ENCODE measurements at places on chromosomes 4 and X.

GRCh38 chr4:147192679-147193078, 247.0 kb upstream of the TTC29 start:
- no peak for DNase-seq

DNA sequence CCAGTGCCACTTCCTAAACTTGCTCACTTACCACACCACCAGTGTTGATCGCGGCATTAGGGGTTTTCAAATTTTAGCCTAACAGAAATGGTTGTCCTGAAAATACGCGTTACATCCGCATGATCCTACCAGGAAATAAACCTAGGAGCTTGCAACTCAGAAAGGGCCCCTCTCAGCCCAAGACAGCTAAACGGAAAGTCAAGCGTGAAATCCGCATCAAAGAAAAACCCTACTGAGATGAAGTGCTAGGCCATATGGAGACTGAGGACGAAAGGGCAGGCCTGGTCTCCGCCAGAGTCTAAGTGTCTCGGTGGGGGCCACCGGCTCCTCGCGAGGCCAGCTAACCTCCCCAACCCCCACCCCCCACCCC, 626 bp downstream of the YTHDC1 start:
- no peak for DNase-seq

GRCh38 chrX:135596495-135596894, 76.0 kb downstream of the INTS6L start:
- peak; percentile 11 for DNase-seq

DNA sequence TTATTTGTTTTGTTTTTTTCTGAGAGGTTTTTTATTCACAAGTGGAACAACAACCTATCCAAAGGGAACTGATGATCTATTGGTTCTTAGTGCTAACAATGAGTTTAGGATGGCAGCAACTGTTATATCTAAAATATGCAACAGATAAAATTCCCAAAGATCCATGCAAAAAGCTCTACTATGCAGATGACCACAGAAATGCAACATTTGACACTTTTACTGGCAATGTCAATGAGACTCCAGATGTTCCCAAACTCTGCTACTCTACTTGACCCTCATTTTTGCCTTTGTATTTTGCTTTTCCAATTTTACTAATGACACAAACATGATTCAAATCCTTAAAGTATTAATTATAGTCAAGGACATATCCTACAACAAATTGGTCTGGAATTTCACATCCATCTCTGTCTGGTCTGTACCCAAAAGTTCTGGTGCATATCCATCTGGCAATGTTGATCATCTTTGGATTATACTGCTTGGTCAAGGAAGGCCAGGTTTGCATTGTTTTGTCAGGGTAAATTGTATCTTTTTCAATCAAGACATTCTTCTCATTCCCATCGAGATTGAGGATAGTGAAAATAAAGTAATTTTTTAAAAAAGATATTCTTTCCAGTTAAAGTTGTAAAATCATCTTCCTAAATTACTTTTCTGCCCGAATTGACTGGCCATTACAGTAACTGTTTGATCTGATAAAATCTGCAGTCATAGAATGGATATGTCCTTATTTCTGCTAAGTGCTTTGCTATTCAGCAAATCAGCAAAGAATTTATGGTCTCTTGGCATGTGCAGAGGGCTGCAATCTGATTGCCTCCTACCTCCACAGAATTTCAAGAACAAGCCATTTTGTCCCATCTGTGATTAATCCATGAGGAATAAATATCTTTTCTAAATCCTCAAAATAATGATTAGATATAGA, 73.6 kb downstream of the FGFBP1 start:
- DNase-seq, result no peak

DNA sequence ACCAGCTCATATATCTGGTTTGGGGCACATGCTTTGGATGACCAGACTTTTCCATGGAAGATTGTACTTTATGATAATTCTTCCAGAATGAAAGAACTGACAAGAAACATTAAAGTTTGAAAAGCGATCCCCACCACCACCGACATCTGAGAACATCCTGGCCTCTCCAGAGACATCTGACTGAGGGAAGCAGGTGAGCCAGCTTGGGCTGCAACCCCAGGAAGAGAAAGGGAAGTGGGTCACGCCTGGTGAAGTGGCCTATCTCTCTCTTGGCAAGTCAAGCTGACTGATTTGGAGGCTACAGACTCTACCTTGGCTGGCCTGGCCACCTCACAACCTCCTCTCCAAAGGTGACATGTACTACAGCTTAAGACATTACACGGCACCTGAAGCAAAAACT, 20.7 kb downstream of the PARM1 start:
- no peak for DNase-seq

Data from NCI-H510A treated with DMSO at 0.1 percent for 48 hours (cell line).